NT2/D1 (cell line): ENCODE measurements at places on chromosomes 6 and 20.
A peak's percentile ranks its signal among the peaks of the same experiment; 100 is the strongest.

GRCh38 chr20:13492001-13492481 lies 146.7 kb downstream of the TASP1 start:
- DNase-seq, result peak; percentile 55

DNA sequence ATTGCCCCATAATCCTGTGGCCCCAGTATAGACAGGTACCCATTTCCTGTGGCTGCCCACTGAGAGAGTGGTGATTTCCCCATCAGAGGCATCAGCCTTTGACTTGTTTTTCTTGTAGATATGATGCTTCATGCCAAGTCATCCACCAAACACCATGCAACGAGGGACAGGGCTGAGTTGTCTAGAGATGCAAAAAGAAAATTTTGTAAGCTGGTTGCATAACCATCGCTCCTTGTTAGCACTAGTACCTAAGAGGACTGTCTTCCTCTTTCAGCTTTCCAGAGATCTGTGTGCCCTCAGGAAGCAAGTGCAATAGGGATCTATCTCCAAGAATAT lies 166.8 kb downstream of the BCAS1 start:
- no peak for DNase-seq

GRCh38 chr6:106156413-106156812 lies 70.3 kb downstream of the PRDM1 start:
- DNase-seq, result no peak

GRCh38 chr6:4856785-4857184 lies 80.6 kb downstream of the CDYL start:
- DNase-seq, result no peak

DNA sequence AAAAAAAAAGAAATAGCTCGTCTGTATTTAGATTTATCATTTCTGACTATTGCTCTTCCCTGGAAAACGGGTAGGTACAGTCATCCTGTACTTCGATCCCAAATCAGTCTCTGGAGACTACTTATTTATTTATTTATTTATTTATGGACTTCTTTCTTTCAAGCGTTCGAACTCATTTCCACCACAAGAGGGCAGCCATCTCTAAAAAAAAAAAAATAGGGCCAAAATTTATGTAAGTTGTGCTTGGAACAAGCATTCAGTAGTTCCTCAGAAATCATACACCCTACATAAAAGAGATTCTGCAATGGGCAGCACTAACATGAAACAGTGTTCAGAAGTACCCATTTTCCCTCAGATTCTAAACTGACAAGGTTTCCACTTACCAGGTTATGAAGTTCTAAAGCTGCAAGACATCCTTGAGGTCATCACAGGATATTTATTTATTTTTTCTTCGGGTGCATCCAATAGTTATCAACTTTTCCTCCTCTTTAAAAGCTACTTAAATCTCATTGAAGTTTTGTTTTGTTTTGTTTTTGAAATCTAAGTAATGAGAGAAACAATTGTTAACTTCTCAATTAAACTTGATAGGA lies 1.9 kb upstream of the BMP2 start:
- no peak for DNase-seq

DNA sequence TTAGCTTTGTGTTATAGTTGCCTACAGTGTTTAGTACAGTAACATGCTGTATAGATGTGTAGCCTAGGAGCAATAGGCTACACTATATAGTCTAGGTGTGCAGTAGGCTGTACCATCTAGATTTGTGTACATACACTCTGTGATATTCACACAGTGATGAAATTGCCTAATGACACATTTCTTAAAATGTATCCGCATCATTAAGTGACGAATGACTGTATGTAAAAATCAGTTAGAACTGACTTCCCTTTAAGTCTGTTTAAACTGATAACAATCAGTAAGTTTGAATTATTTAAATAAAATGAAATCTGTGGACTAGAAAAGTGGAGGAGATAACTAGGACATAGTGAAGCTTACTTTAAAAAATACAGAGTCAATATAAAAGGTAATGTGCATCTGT lies 176.1 kb downstream of the CDKAL1 start:
- no peak for DNase-seq
